ENCODE measurements at places on chromosomes 3 and 15.

GRCh38 chr3:67558426-67558825, 96.0 kb downstream of the SUCLG2 start:
- no peak for DNase-seq

DNA sequence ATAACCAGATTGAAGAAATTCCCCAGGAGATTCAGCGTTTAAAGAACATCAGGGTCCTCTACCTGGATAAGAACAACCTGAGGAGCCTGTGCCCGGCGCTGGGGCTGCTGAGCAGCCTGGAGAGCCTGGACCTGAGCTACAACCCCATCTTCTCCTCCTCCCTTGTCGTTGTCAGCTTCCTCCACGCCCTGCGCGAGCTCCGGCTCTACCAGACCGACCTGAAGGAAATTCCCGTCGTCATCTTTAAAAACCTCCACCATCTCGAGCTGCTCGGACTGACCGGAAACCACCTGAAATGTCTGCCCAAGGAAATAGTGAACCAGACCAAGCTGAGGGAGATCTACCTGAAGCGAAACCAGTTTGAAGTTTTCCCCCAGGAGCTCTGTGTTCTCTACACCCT, 9.4 kb upstream of the LRRC34 start:
- DNase-seq = no peak

DNA sequence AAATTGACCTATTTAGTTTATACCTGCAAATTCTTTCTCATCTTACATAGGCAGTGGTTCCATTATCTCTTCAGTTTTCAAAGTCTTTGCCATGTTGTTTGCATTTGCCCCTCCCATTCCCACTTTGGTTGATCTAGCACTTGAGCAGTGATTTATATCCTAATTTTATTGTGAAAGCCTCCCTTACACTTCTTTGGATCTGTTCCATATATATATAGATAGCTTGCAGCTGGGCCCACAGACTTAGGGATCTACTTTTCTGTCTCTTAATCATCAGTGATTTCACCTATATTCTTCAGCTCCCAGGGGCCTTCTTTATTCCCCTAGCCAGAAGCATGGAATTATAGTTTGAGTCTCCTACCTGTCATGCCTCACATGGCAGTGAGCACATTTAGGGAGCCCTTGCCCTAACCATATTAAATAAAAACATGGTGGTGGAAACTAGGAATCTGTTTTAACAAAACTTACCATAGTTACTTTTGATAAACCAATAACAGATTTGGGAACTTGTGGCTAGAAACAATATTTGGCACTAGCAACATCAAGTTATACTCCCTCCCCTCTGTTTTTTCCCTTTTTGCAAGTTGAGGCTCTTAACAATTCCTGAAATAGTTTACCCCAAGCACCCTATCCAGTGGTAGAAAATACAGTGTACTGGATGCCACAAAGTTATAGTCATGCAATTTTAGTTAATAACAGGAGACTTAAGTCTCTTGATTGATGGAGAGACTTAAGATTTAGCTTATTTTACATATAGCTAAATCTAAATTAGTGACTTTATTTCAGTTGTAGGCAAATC, 41.7 kb downstream of the ARIH1 start:
- DNase-seq = no peak

DNA sequence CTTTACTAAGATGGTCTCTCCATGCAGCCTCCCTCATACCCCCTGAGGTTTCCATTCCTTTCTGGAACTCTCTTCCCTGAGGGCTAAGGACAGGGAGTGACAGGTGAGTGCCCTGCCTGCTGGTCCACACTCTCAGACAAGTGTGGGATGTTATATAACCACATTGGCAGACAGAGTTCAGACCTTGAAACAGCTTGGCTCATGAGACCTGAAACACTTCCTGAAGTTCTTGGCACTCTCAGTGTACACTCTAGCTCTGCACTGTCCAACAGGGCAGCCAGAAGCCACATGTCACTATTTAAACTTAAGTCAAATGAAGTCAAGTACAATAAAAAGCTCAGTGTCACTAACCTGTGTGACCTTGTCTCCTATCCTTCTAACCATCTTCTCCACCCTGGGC, 188.5 kb downstream of the ZNF621 start:
- DNase-seq = no peak

GRCh38 chr3:128490915-128491690, 1.9 kb downstream of the GATA2 start:
- no peak for DNase-seq

DNA sequence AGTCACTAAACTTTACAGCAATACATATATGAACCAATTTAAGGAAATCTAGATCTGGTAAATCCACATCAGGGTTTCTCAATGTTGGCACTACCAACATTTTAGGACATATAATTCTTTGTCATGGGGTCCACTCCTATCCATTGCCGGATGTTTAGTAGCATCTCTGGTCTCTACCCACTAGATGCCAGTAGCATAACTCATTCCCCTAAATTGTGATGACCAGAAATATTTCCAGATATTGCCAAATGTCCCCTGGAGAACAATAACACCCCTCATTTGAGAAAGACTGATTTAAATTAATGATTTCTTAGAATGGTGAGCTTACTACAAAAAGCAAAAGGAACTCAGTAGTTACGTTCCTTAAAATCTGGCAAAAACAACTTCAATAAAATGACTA, 23.1 kb upstream of the ANKRD28 start:
- no peak for DNase-seq

- no peak for DNase-seq
These were observed 11.6 kb upstream of the NR2C2 start for GRCh38 chr3:14935592-14936345.

DNA sequence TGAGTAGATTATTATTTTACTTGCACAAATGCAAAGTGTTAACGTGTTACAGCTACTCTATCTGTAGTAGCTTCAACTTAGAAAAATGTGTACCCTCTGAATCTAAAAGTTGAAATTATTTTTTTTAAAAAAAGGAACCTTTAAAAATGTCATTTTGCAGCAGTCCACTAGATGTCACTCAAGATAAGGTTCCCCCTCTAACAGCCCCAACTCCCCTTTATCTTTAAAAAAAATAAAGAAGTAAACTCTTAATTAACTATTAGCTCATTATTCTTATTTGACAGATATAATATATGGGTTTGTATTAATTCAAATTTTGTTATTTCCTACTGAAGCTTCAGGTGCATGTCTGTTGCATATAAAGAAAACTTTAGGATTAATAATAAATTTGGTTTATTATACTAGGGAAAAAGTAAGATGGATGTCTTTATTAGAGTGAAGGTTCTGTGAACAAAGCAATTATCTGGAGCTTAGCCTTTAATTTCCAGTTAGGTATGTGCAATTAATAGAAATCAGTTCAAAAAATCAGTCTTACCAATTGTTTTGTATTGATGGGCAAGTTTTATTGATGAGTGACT, 288.5 kb downstream of the VGLL3 start:
- DNase-seq = no peak

- DNase-seq = peak; percentile 34
These were observed 29.7 kb upstream of the FBLN2 start for GRCh38 chr3:13519006-13519791.

GRCh38 chr3:117473981-117474538, 764.5 kb downstream of the TUSC7 start:
- DNase-seq = no peak

GRCh38 chr15:39770748-39771689, 11.6 kb downstream of the FSIP1 start:
- no peak for DNase-seq

GRCh38 chr3:66501483-66502244, 842 bp upstream of the LRIG1 start:
- no peak for DNase-seq

DNA sequence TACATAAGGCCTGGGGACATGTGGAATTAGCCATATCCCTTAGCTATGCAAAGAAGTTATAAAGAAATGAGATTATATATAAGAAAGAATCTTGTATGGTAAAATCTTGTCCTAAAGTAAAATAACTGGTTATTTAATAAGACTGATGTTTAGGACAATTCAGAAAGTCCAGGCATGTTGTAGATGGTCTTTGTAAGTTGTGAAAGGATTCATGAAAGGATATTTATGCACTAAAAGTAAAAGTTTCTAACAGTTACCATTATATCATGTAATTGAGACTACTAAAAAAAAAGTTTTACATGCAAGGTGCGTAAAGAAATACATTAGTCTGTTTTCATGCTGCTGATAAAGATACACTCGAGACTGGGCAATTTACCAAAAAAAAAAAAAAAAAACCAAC, 146.3 kb downstream of the FMN1 start:
- DNase-seq = no peak

GRCh38 chr3:9930804-9931418, 2.7 kb upstream of the CRELD1 start:
- no peak for DNase-seq

DNA sequence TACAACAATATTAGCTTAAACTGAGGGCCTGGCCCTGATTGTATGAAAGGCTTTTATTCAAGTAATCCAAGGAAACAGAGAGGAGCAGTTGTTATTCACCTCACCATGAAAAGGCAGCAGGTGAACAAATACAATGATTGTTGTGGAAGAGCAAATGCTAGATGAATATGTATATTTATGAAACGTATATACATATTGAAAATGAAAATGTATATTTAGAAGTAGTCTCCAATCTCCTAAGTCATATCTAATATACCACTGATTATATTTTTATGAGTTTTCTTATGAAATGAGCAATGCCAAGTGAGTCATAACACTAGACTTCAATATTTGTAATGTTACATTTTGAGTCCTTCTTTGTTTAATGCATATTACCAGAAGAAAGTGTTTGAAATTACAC, 116.2 kb upstream of the KCNMB2 start:
- no peak for DNase-seq

GRCh38 chr15:43251185-43251870, 15.4 kb downstream of the TGM5 start:
- no peak for DNase-seq

DNA sequence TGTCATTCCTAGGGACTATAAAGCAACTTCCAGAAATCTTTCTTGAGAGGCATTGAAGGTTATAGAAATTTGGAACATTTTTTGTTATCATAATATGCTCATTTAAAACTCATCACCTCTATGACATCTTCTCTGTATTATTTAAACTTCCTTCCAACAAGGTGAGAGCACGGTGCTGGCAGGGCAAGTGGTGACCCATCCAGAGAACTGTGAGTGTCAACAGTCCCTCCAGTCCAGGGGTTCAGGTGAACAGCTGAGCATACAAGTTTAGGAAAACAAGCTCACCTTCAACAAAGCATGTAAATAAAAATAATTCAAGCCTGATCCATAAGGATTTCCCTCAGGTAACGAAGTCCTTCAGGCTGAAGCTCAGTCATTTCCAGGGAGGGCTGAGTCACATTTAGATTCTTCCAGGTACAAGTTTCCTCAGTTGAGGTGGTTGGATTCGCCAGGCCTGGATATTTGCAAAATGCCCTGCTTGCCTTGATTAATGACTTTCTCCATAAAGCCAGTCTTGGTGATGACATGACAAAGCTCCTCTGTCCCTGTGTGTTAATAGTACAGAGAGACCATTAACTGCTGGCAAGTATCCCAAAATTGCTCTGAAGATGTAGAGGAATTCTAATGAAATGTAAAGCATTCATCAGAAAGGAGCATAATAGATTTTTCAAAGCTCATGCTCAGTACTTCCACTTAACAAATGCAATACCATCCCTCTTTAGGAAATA, 263.6 kb upstream of the GADL1 start:
- DNase-seq = no peak

GRCh38 chr3:30518181-30518864, 88.1 kb upstream of the TGFBR2 start:
- no peak for DNase-seq

DNA sequence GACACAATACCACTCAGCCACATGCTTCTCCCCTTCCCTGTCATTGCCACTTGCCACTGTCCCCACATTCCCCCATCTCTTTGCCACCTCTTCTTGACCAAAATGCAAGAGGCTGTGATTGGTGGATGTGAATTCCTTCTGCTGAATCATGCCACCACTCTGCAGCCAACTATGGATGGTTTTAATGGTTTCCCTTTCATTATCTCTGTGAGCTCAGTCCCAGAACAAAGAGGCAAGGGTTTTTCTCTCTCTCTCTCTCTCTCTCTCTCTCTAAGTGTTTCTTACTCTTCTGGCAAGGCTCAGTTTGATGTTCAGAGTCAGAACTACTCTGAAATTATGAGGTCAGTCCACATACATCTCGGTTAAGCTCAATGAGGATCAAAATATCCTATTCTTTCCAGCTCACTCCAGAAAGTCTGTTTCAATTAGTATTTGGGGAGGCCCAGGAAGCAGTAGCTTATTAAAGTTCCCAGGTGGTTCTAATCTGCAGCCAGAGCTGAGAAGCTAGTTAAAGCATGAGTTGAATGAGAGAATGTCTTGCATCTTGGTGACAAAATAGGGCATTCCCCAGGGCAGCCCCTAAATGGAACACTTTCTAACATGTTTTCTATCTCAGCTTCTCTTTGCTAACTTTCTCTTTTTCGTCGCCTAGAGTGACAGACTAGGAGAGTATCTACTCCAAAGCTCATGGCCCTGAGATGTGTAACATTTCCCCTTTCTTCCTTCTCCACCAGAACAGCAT, 8.5 kb upstream of the ILDR1 start:
- no peak for DNase-seq

DNA sequence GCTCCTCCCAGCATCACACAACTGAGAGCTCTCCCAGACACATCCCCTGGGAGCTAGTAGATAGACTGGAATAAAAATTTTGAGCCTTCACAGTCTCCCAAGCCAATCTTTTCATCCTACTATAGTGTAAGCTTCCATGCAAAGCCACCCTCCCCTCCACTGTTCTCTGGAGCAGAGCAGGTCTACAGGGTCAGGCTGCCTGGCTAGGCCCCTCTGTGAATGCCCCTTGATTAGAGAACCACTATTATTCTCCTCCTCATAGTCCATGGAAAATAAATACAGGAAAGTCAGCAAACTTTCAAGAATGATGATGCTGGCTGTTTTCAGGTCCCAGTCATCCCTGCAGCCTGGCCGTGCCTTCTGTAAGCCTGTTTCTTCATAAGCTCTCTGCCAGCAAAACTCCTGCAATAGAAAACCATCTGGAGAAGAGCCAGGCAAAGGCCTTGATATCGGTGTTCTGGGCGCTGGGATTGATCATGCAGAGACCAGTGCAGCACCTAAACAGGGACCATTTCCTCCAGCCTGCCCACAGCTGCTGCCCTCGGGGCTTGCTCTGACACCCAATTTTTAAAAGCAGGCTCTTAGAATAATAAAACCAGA, 51.7 kb downstream of the CRYGS start:
- DNase-seq = no peak

DNA sequence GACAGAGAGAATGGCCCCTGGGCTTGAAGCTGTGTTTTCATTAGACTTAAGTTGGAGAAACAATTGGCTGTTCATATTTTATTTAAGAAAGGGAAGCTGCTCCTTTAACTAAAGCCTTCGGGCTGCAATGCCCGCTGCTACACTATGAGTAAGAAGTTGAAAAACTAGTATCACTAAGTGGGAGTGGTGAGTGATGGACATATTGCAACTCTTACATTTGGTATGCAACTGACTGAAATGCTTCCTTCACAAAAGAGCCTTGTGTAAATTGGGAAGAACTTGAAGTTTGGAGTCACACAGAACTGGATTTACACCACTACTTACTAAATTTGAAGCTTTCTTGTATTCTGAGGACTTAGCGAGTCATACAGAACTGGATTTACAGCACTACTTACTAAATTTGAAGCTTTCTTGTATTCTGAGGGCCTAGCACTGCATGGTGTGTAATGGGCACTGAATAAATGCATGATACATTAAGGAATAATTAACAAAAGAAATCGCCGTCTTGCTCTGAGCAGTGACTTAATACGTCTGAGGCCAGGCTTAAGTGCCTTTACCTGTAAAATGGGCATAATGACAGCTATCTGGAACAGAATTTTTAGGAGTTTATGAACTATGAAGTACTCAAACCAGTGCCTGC, 149.5 kb downstream of the RYR3 start:
- DNase-seq = no peak

GRCh38 chr15:68057034-68057433, 2.9 kb downstream of the PIAS1 start:
- DNase-seq = no peak
